Hematopoietic multipotent progenitor cell treated with erythropoietin and hydrocortisone succinate and interleukin-3 and kit ligand, for 15 days (in vitro differentiated cells): ENCODE measurements at places on chromosomes 3 and 15.

DNA sequence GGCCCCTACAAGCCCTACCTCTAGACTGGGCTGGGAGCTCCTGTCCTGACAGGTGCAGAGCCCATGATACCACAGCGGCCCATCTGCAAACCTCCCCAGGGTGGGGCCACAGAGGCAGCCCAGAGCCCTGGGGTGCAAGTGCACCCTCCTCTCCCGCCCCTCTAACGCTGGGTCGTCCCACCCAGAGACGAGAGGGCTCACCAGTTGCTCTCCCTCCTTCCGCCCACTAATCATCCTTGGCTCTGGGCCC, 742 bp downstream of the TNK2 start:
- peak; percentile 95 for DNase-seq

- DNase-seq, result peak; percentile 12
Measured at GRCh38 chr15:34582461-34583371, 735 bp downstream of the GOLGA8B start.

GRCh38 chr3:188754267-188754666, 417.5 kb upstream of the TPRG1 start:
- DNase-seq, result no peak

- DNase-seq, result no peak
Measured at GRCh38 chr15:90079619-90080457, 22.4 kb downstream of the IDH2 start.

DNA sequence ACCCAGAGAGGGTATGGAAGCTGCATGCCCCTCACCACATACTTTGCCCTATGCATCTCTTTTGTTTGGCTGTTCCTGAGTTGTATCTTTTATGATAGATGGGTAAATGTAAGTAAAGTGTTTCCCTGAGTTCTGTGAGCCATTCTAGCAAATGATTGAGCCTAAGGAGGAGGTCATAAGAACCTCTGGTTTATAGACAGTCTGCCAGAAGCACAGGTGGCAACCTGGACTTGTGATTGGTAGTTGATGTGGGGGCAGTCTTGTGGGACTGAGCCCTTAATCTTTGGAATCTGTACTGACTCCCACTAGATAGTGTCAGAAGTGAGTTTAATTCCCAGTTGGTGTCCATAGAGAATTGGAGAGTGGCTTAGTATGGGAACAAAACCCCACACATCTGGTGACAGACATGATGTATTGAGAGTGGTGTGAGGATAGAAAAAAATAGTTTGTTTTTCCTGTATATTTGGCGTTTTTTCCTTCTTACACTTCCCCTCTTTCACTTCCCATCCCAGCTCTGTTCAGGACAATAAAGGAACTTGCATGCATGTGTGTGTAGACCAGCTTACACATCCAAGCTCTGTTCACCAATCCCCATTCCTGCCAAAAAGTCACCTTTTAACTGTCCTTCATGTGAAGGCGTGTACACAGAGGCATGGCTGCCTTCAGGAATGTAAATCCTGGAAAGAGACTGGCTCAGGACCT, 38.1 kb upstream of the SPPL2A start:
- no peak for DNase-seq
